Heart right ventricle (tissue), 16 donors: ENCODE measurements at places on chromosomes 11 and 22. TPM values are rescaled to one million over a fixed set of nuclear protein-coding genes. Genes with fewer than 3 reads are reported as not detected.

Gene MS4A12
- not detected for total RNA-seq

- H3K27me3 ChIP-seq, result no peaks in the 10 kb centered on the region
- H3K27ac ChIP-seq, result peak overlapping the region; percentile 90
- peak; percentile 52 for DNase-seq
- peak overlapping the region; percentile 66 for H3K4me3 ChIP-seq
These were observed 375 bp downstream of the SLC25A1 start for GRCh38 chr22:19178065-19178656.

DNA sequence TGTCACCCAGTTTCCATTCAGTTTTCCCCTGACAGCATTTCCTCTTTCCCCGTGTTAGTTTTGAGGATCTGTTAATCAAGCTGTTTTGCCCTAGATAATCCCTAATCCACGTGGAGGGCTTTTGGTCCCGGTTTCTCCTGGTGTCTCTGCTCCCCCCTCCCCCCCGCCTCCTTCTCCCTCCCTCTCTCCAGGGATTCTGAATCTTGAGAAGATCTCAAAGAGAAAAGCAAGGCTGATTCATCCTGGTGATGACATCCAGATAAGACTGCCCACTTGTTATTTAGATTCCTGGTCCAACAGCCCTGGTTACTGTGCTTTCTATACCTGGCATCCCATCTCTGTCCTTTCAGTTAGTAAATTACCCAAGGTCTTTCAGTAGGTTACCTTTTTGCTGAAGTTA, 59.4 kb downstream of the KCNA4 start:
- H3K27ac ChIP-seq, result no peak overlapping the region
- DNase-seq, result no peak
- H3K27me3 ChIP-seq, result no peaks in the 10 kb centered on the region
- H3K4me3 ChIP-seq, result no peak overlapping the region
- H3K36me3 ChIP-seq, result no peaks in the 10 kb centered on the region

DNA sequence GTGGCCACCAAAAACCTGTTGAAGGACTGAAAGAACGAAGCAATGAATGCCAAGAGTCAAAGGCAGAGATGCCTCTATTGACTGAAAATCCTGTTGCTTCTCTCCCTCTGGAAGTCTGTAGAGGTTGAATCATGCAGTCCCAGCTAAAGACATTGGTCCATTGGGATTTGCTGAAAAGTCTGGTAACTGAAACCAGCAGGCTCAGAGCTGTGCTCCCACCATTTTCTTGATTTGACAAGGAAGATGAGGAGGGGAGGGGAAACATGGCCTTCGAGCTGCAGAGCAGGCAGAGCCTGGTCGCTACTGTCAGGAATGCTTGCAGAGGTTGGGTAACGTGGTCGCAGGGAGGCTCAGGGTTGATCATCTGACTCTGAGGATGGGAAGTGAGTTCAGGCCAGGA, 72.8 kb upstream of the CSNK2A3 start:
- H3K4me3 ChIP-seq, result no peak overlapping the region
- DNase-seq, result no peak
- H3K36me3 ChIP-seq, result peaks cover 6% of the 10 kb centered on the region
- H3K4me1 ChIP-seq, result peaks cover 31% of the 10 kb centered on the region
- H3K27ac ChIP-seq, result no peak overlapping the region
- H3K27me3 ChIP-seq, result no peaks in the 10 kb centered on the region

GRCh38 chr22:39129746-39130145, 22.7 kb downstream of the CBX7 start:
- H3K4me1 ChIP-seq, result peaks cover 4% of the 10 kb centered on the region
- H3K27ac ChIP-seq, result no peak overlapping the region
- H3K4me3 ChIP-seq, result no peak overlapping the region

DNA sequence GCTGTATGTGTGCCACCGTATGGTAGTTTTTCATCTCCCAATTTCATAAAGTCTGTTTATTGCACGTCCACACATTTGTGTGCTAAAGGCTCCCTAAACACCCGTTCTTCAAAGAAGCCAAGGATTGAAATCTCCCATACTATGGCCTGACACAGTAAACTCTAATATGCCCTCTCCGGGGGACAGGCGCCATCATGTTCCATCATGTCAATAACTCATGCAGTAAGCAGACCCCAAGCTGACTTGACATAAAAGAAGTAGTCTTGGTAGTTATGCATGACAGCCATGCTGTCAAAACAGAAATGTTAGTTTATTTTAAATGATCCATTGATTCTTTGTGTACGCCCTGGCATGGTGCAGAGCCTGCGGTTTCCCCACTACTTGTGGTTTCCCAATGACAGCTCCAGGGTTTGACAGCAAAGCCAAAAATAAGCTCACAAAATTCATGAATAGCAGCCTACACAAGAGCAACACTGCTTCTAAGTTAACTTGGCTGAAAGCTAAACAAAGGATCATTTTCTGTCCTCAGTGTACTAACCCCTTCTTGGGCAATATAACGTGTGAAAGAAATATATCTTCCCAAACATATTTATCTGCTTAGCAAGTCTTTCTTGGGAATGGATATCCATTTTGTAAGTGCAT, 56.5 kb upstream of the CABP7 start:
- no peaks in the 10 kb centered on the region for H3K36me3 ChIP-seq
- no peak for DNase-seq
- H3K27me3 ChIP-seq, result no peaks in the 10 kb centered on the region
- H3K27ac ChIP-seq, result no peak overlapping the region
- no peaks in the 10 kb centered on the region for H3K4me1 ChIP-seq

DNA sequence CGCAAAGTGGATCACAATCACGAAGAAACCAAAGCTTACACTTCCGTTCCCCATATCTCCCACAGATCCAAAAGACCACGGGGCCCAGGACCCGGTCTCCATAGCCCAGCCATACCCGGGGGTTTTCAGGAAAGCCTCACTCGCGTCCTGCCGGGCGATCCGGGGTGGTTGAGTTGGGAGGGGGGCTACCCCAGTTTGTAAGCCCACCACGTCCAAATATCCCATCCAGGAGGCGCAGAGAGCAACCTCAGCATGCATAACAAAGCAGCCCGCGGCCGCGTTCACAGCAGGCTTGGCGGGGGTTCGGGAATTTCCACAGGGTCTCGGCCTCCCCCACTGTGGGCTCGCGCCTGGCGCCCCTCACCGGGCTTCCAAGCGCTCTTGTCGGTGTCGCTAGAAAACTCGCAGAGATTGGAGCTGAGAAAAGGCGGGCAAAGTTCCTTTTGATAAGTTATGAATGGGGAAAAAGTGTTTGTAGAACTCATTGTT, 9.5 kb downstream of the SDF2L1 start:
- peaks cover 16% of the 10 kb centered on the region for H3K4me1 ChIP-seq
- peak overlapping the region; percentile 65 for H3K27ac ChIP-seq
- no peaks in the 10 kb centered on the region for H3K27me3 ChIP-seq
- H3K4me3 ChIP-seq, result peak overlapping the region; percentile 73

- no peak overlapping the region for H3K27ac ChIP-seq
- H3K4me1 ChIP-seq, result no peaks in the 10 kb centered on the region
- no peaks in the 10 kb centered on the region for H3K27me3 ChIP-seq
- no peak for DNase-seq
These were observed 31.1 kb downstream of the IFT27 start for GRCh38 chr22:36744791-36745190.
